Renal cortex interstitium (tissue), 15 donors: ENCODE measurements at places on chromosomes 4 and X. TPM values are rescaled to one million over a fixed set of nuclear protein-coding genes. Genes with fewer than 3 reads are reported as not detected.

GRCh38 chr4:70691661-70692060, 3.3 kb downstream of the UTP3 start:
- no peak for DNase-seq

DNA sequence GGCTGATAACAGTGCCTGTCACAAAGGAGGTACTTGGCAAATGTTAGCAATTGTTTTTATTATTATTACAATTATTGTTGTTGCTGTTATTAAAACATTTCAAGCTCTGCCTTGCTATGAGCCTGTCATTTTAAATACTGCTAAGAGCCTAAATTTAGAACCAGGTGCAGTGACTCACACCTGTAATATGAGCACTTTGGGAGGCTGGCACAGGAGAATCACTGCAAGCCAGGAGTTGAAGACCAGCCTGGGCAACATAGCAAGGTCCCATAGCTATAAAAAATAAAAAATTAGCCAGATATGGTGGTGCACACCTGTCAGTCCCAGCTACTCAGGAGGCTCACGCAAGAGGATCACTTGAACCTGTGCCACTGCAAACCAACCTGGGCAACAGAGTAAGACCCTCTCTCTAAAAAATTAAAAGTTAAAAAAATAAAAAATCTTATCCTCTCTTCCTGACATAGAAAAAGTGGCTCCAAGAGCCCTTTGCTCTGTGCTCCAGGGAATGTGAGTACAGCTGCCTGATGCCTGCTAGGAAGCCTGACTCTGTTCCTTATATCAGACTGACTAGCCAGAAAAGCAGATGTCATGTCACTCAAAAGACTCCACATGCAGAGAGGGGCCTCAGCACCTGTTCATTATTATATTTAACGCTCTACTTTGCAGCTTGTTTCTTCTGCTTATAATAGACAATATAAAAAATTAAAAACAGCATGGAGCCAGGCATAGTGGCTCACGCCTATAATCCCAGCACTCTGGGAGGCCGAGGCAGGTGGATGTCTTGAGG, 234.0 kb downstream of the OPHN1 start:
- no peak for DNase-seq

GRCh38 chr4:150067859-150068258, 10.4 kb upstream of the DCLK2 start:
- no peak for DNase-seq

DNA sequence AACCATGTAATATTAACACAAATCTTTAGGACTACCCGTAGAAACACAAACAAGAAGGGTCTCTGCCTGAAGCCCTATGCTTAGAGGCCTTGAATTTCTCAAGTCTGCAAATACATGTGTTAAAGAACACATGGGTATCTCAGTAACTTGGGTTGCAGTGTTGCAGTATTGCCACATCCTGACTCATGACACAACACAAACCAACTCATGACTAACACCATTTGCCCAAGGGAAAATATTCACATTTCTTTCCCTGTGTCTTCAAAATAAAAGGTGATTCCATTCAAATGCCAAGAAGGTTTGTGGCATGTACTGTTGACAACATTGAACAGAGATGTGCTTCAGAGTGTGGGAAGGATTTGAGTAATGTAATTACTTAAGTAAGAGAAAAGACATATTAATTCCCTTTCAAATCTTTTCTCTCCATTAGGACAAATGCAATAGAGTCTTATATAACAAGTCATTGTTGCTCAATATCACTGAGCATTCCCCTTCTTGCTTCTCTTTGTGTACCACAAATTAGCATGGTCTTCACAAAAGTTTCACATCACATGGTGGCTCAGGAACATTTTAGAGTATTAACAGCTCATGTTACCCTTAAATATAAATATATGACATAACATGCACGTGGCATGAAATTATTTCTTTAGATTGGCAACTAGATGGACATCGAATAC, 487.1 kb downstream of the STPG2 start:
- no peak for DNase-seq

GRCh38 chr4:19850909-19851308, 400.8 kb upstream of the SLIT2 start:
- no peak for DNase-seq

The RPA4 gene
- not detected for polyA plus RNA-seq
